Activated naive CD4-positive, alpha-beta T cell treated with anti-CD3 and anti-CD28 coated beads, Interleukin-2, amount 50 U/mL, for 72 hours (primary cell): ENCODE measurements at places on chromosomes 2 and 18. TPM values are rescaled to one million over a fixed set of nuclear protein-coding genes. Genes with fewer than 3 reads are reported as not detected.

DNA sequence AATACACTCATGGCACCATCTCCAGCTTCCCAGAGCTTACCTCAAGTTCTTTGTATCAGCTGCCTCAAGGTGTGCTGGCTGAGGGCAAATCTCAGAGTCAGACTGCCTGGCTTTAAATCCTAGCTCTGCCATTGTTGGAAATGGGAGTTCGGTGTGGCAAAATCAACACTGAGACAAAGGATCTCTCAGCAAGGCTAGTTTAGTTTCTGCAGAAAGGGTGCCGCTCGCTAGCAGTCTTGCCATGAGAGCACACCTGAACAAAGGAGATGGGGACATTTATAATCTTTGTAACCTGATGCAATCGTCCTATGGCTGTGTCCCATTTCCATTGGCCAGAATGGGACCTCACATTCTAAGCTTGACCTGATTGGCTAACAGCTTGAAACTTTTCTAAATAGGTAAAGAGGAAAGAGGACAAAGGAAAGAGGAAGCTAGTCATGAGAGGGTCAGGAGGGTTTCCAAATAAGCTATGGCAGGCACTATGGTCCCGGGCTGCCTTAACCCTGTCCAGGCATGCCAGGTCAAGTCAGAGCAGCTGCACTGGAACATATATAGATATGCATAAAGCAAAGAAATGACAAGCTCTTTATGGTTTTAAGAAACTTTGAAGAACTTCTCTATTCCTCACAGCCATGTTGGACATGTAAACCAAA, 4.3 kb upstream of the UBE2F start:
- DNase-seq, result no peak

The C2orf74 gene
- total RNA-seq, result 14.4 TPM

GRCh38 chr2:228983700-228984099, 287.4 kb downstream of the PID1 start:
- DNase-seq, result no peak

DNA sequence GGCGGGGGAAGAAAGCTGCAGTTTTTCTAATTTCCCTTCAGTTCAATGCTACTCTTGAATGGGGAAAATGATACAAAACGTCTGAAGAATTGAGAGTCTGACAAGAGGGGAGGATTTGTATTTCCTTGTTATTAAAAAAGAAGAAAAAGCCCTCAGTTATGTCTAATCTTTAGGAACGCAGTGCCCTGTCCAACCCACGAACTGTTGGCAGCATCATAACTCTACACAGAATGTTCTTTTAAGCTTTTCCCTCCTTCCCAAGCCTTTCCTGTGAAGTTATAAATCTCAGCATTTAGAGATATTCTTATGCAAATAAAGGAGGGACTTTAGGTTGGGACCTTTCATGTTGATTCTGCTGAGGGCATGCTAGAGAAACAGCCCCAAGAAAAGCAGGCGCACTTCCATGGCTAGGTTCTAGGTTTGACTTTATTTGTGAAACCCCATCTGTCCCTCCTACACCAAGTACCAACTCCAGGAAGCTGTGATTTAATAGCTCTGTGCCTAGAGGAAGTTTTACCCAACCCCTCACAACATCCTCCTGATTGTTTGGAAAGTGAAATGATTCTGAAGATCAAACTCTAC, 288.6 kb downstream of the SETBP1 start:
- no peak for DNase-seq

The LRRC30 gene
- not detected for total RNA-seq

GRCh38 chr2:172588931-172589330, 33.0 kb downstream of the PDK1 start:
- DNase-seq, result no peak
